Left renal pelvis (tissue), 4 donors: ENCODE measurements at places on chromosomes 16 and 17. TPM values are rescaled to one million over a fixed set of nuclear protein-coding genes. Genes with fewer than 3 reads are reported as not detected.
A peak's percentile ranks its signal among the peaks of the same experiment; 100 is the strongest.

DNA sequence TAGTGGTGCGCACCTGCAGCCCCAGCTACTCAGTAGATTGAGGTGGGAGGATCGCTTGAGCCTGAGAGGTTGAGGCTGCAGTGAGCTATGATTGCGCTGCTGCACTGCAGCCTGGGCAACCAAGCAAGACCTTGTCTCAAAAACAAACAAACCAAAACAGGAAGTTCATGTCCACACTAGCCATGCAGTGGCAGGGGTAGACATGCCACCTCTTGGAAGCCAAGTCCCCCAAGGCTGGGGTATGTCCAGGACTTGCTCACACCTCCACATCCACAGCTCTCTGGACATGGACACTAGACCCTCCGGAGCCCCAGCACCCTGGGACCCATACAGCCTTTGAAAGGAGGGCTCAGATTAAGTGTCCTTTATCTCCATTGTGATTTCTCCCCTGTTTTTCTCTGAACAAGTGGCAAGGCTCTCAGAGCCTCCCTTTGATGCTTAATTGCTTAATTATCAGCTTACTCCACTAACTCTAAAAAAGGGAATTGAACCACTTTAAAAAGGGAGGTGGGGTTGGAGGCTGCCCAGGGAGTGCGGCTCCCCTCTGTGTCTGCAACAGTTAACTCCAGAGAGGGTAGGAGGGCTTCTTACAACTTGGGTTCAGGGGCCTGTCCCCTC lies 424.6 kb upstream of the C16orf82 start:
- no peak for DNase-seq

DNA sequence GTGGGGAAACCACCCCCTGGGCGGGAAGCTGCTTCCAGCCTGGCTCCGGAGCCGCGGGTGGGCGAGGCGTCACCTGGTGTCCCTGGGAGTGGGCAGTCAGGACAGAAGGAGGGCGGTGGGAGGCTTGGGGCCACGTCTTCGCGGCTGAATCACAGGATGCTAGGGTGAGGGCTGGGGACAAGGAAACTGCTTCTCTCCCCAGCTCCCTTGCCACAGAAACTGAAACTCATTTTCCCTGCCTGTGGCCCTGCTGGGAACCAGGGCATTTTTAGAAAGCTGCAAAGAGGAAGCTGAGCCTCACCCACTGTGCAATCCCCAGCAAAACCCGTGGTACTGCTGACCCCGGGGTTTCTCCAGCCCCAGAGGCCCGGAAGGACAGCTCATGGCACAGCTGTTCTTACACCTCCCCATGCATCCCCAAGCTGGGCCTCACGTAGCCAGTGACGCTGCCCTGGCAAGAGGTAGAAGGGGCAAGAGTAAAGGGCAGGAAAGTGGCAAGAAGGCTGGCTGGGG lies 8.2 kb downstream of the RHBDF2 start:
- no peak for DNase-seq

The MSLN gene
- 27.1 TPM for polyA plus RNA-seq

DNA sequence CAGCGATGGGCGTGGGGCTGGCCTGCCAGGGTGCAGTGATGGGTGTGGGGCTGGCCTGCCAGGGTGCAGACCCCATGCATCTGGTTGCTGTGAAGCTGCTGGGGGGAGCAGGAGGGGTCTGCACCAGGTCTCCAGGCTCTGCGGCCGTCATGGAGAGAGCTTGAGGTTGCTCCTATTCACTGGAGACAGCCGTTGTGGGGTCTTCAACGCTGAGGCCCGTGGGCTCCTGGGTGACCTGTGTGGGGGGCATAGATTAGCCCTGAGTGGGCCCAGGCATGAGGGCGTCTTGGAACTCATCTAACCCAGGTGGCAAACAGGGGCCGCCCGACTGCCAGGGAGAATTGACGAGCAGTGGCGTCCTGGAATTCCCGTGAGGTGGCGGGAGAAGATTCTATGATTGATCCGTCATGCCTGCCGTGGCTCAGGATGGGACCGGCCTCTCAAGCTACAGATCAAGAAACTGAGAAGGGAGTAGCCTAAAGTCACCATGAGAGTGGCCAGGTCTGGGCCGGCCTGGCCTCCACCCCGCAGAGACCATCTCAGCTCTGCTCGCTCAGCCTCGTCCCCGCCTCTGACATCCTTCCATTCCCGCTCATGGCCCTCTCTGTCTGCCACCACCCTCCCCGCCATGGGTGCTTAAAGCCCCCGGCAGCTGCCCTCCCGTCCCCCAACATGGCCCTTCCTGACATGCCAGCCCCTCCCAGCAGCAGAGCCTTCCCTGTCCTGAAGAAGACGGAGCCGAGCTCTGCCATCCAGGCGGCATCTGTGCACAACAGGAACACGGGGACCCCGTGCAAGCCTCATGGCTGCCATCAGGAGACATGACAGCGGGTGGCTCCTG lies 50.7 kb upstream of the ACSF3 start:
- no peak for DNase-seq

DNA sequence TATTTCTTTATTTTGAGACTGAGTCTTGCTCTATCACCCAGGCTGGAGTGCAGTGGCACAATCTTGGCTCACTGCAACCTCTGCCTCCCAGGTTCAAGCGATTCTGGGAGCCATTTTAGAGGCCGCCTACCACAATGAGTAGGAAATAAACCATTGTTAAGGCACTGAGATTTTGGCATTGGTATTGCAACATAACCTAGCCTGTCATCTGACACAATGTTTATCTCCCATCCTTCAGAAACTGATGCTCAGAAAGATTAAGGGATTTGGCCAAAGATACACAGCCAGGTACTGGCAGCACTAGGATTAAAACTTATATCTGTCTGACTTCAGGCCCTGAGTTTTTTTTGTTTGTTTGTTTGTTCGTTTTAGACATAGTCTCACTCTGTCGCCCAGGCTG lies 8.0 kb upstream of the COPS3 start:
- no peak for DNase-seq

GRCh38 chr16:84449156-84450140 lies 55.0 kb downstream of the MEAK7 start:
- no peak for DNase-seq

DNA sequence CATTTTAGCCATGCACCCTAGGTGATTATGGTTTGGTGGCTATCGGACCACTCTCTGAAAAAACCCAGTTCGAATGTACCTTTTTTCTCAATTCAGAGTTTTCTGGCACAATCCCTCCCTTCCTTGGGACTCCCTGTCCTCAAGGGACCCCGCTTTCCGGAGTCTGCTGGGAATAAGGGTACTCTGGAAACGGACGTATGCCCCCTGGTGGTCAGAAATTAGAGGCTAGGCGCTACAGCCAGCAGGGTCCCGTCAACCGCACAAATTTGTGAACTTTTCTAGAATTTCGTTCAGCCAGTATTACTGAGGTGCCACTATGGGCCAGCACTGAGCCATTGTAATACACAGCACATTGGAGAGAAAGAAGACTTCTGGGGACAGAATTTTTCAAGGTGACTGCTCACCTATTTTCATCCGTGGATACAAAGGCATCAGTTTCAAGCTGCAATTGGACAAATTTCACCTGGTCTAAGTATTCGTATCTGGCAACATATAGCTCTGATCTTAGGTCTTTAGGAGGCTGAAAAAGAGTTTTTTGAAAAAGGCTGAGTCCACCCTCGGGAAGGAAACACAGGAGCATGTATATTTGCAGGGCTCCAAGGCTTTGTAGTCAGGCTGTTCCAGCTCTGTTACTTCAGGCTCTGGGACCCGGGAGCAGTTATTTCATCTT lies 27.1 kb upstream of the CRYBA1 start:
- DNase-seq = peak; percentile 67

- DNase-seq = no peak
These were observed 10.5 kb upstream of the TIMP2 start for GRCh38 chr17:78935419-78936323.

The CACNA1H gene
- polyA plus RNA-seq = 6.2 TPM

GRCh38 chr17:266701-267667 lies 85.5 kb upstream of the DOC2B start:
- DNase-seq = peak; percentile 20

GRCh38 chr17:49497148-49498028 lies 2.3 kb downstream of the NGFR start:
- no peak for DNase-seq

The RSPRY1 gene
- 52.2 TPM for polyA plus RNA-seq

The KRTAP3-2 gene
- not detected for polyA plus RNA-seq

- DNase-seq = no peak
These were observed 798 bp downstream of the CLDN9 start for GRCh38 chr16:3013491-3013951.

- no peak for DNase-seq
These were observed 32.4 kb upstream of the MMD start for GRCh38 chr17:55453839-55454557.

The DNAAF1 gene
- 4.9 TPM for polyA plus RNA-seq

The ARMC7 gene
- polyA plus RNA-seq = 21.2 TPM

DNA sequence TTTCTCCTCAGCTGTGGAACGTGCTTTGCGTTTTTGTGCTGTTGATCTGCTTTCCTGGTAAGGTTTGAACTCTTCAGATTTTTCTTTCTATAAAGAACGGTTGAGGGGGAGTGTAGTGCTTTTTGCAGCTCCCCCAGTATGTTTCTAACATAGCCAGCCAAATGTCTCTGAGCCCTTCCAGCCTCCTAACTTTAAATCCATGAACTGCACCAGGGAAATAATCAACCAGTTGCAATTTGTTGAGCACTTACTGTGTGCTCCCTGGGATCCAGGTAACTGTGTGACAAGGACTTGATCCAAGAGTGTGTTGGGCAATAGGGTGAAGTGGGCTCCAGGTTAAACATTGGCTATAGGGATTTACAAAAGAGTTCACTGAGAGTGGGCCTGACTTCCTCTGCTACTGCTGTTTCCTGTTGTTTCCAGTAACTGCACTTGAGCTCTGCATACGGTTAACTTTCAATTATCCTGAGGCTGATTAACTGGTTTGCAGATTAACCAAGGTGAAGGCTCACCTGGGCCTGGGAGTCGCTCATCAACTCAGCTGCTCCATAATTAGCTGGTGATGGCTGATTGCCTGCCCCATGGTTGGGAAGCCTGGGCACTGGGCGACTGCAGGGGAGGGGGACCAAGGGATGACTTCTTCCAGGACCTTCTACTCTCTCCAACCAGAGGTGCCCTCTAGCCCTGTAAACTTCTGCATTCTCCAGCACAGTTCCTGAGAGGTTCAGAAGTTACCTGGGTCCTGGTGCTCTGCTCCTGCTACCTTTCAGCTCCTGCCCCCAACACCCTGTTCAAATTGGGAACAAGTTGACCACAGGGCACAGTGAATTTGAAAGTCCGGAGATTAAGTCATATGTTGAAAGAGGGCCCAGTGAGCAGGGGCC lies 19.5 kb downstream of the HLF start:
- DNase-seq = peak; percentile 39

DNA sequence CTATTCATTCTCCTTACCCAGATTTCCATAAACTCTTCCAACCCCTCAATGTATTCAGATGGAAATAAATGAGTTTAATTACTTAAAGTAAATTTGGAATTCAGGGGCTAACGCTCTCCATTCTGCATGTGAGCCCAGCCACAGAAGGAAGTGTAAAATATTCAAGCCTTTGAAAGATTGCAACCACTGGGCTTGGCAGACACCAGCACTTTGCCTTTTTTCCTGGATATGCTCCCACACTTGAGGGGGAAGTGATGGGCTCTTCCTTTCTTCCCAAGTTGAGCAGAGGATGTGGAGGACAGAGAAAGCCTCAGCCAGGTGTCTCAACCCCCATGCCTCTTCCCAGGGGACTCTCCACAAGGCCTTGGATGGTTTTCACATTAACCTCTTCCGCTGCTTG lies 825.1 kb upstream of the EEF2KMT start:
- no peak for DNase-seq

The ELMO3 gene
- polyA plus RNA-seq = 5.5 TPM

GRCh38 chr17:74738051-74738996 lies 1.3 kb downstream of the RAB37 start:
- no peak for DNase-seq

- DNase-seq = no peak
These were observed 39.3 kb downstream of the ABAT start for GRCh38 chr16:8713635-8714172.

The PIK3R6 gene
- polyA plus RNA-seq = 1.8 TPM

DNA sequence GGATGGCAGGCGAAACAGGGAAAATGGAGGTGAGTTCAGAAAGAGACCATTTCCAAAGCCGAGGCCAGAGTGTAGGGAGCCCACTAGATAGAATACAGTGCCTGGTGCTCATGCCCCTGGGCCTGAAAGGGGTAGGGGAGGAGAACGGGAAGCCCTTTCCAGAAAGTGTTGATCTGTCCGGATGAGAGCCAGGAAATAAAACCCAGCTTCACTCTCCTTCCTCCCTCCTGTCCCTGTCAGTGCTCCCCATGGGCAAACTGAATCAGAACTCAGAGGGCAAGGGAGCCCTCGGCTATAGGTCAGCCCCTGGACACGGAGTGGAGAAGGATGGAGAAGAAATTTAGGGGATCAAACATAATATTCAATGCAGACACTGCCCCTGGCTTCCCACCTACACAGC lies 57.7 kb upstream of the RPL38 start:
- no peak for DNase-seq

GRCh38 chr16:58960034-58960433 lies 225.9 kb upstream of the GOT2 start:
- DNase-seq = no peak

The HASPIN gene
- 3.4 TPM for polyA plus RNA-seq

The CIITA gene
- polyA plus RNA-seq = 4.9 TPM

- DNase-seq = no peak
These were observed 646 bp downstream of the KIF22 start for GRCh38 chr16:29790949-29791844.

DNA sequence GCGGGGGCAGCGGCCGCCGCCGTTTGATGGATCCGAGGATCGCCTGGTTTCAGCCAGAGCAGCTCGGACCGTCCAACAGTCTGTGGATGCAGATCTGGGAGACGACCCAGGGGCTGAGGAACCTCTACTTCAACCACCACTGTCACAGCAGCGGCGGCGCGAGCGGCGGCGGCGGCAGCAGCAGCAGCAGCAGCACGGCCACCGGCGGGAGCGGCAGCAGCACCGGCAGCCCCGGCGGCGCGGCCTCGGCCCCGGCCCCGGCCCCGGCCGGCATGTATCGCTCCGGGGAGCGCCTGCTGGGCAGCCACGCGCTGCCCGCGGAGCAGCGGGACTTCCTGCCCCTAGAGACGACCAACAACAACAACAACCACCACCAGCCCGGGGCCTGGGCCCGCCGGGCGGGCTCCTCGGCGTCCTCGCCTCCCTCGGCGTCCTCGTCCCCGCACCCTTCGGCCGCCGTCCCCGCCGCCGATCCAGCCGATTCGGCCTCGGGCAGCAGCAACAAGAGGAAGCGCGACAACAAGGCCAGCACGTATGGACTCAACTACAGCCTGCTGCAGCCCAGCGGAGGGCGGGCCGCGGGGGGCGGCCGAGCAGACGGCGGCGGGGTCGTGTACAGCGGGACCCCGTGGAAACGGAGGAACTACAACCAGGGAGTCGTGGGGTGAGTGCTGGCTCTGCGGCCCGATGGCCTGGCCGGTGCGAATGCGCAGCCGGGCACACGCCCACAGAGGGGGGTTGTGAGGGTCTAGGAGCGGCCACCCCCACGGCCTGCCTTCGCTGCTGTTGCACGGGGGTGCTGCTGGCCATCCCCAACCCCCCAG lies 702 bp downstream of the TENT4B start:
- no peak for DNase-seq

The SLC5A10 gene
- 0.45 TPM for polyA plus RNA-seq

DNA sequence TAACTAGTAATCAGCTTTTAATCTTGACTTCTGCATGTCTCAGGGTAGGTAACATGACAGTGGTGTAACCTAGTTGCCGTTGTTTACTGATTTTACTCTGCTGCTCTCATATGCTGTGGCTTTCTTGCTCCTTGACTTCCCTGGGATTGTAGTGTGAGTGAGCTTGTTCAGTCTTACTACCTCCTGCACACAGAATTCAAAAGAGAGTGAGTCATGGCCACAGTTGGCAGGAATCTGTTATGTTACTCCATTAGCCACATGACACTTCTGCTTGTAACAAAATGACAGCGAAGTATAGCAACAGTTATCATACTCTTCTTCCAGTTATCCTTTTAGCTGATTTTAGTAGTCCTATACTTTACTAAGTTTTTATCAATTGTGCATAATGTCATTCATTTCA lies 18.8 kb downstream of the TNRC6A start:
- DNase-seq = no peak
